ENCODE measurements at places on chromosomes 12 and 14.

DNA sequence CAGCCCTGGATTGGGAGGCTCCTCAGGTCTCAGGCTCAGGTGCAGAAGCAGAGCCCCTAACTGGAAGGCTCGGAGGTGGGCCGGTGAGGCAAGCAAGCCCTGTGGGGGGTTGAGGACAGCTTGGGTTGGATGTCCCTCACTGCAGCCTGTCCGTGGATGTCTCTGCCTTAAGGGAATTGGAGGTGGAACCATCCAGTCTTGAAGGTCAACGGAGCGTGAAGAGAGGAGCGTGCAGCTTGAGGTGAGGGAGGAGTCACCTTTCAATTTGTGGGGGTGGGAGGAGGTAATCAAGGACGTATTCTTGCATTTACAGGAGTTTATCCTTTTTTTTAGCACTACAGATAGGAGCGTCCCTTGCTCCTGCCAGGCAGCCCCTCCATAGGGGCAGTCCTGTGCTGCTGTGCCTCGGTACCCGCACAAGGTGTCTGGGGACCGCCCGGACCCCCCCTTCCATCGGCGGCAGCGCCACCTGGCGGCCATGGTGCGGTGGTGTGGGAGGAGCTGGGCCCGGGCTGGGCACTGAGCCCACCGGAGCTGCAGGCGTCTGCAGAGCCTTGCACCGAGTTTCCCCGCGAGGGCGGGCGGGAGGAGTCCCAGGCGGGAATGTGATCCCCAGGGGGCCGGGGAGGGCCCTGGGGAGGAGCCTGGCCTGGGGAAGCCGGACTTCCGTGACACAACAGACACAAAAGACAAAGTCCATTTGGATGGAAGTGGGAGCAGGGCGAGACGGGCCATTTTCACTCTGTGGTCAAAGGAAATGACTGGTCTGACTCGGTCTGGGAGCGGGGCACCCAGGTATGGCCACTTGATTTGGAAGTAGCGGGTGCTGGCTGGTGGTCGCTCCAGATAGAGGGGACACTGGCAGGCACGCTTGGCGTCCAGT, 864 bp downstream of the DNAJC22 start:
- DNase-seq: peak; percentile 86

GRCh38 chr14:72532686-72533454, 361.0 kb downstream of the DPF3 start:
- no peak for DNase-seq

- DNase-seq: no peak
Measured at GRCh38 chr12:74499192-74499591, 38.4 kb upstream of the ATXN7L3B start.

- no peak for DNase-seq
Measured at GRCh38 chr14:50936016-50936340, 8.3 kb downstream of the PYGL start.

DNA sequence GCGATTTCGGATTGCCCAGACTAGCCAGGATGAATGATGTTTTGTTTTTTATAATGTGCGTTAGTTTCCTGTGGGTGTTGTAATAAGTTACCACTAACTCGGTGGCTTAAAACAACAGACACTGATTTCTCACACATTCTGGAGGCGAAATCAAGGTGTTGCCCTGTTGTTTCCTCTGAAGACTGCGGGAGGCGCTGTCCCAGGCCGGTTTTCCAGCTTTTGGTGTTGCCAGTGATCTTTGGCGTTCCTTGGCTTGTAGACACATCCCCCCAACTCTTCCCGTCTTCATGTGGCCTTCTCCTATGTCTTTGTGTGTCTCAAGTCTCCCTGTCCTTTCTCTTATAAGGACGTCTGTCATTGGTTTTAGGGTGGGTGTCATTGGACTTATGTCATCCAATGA, 267.7 kb downstream of the AACS start:
- DNase-seq: no peak

DNA sequence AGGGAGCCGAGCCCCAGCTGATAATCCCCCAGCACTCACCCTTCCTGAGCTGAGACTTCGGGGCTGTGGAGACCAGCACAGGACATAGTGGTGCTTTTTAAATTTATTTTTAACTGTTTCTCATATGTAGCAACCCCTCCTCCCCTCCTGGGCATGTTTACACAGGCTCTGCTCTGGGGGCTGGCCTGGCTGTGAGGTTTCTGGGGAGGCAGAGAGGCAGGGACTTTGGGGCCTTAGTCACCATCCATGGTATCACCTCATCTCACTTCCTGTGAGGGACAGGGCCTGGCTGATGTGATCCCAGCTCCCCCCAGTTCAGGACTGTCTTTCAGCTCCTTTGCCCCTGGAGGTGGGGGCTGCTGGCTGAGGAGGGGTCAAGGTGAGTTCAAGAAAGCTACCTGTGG, 20.4 kb downstream of the VASH1 start:
- DNase-seq: no peak

GRCh38 chr14:76653875-76654572, 107.2 kb upstream of the VASH1 start:
- DNase-seq: no peak

DNA sequence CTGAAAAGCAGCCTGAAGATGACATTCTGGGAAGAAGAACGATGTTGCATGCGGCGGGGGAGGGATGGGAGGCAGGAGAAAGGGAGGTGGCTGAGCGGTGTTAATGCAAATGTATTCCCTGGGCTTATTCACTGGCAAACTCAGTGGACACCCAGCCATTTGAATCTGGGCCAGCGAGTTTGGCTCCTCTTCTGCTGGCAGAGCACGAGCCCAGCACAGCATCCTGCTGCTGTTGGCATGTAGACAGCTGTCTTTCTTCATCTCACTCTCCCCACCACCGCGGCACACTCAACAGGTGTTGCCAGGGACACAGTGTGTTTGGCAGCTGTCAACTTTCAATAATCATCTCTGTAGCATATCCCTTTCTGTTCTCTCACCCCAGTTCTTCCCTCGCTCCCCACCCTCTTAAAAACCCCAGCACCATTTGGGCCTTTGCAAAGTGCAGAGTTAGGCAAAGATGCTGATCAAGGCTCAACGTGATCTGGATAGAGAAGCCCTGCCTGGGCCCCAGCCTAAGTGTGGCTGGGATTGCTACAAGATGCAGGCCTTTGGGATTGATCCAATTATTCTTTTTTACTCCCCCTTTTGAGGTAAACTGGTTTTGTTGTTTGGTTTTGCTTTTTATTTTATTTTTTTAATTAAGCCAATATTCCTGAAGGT, 131.9 kb downstream of the EXOC5 start:
- no peak for DNase-seq
